ENCODE measurements at places on chromosomes 6 and 20.

DNA sequence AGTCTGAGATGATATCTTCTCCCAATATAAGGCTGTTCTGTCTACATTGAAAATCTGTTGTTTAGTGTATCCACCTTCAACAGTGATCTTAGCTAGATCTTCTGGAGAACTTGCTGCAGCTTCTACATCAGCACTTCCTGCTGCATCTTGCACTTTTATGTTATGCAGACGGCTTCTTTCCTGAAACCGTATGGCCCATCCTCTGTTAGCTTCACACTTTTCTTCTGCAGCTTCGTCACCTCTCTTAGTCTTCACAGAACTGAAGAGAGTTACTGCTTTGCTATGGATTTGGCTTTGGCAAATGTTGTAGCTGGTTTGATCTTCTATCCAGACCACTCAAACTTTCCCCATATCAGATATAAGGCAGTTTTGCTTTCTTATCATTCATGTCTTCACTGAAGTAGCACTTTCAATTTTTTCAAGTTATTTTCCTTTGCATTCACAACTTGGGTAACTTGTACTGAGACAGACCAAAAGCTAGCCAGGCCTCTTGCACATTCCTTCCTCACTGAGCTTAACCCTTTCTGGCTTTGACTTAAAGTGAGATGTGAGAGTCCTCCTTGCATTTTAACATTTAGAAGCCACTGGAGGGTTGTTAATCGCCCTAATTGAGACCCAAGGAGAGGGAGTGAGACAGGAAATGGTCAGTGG lies 110.1 kb downstream of the PREP start:
- no peak for DNase-seq

- DNase-seq = no peak
These were observed 34.8 kb upstream of the CD83 start for GRCh38 chr6:14082771-14083170.

GRCh38 chr6:54646069-54646950 lies 200.3 kb upstream of the FAM83B start:
- DNase-seq = no peak

DNA sequence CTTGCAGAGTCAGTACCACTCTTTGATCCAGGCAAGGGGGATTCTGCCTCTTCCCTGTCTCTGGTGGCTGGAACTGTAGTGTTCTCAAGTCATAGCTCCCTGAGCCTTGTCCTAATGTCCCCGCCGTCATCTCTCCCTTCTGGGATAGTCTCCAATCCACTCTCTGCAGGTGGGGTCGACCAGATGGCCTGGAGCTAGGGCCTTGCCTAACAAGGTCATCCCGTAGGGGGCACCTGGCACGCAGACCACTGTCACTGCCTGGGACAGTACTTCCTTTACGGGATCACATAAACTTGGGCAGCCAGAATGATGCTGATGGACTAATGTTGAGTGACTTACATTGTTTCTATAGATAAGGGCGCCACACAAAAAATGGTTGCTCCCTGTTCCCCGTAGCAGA lies 118.9 kb upstream of the SLC22A23 start:
- no peak for DNase-seq

DNA sequence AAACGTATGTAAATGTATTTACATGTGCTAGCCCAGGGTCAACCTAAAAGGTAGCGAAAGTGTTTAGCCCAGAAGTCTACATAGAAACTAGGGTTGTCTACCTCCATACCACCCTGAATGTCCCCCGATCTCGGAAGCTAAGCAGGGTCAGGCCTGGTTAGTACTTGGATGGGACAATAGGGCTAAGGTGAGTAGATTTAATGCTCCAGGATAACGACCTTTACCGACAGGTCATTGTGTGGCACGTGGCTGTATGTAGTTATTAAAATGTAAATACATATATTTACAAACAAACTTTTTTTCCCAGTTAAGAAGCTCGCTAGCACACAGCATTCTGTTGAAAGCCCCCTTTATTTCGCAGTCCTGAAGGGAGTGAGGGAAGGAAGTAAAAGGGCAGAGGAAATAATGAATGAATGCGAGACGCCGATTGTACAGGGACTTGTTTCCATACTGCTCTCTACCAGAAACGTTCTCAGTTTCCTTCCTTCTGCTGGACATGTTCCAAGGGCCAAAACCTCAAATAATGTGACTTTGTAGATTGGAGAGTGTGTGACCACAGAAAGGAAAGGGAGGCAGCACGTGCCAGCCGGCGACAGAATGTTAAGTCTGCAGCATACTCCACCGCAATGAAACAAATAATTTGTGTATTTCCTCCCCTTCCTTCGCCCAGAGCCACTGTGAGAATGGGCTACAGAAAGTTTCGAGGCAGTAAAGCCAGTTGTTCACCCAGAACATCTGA lies 612 bp downstream of the ADAT2 start:
- DNase-seq = no peak

- DNase-seq = no peak
These were observed 648.7 kb upstream of the FLRT3 start for GRCh38 chr20:14986026-14986655.

DNA sequence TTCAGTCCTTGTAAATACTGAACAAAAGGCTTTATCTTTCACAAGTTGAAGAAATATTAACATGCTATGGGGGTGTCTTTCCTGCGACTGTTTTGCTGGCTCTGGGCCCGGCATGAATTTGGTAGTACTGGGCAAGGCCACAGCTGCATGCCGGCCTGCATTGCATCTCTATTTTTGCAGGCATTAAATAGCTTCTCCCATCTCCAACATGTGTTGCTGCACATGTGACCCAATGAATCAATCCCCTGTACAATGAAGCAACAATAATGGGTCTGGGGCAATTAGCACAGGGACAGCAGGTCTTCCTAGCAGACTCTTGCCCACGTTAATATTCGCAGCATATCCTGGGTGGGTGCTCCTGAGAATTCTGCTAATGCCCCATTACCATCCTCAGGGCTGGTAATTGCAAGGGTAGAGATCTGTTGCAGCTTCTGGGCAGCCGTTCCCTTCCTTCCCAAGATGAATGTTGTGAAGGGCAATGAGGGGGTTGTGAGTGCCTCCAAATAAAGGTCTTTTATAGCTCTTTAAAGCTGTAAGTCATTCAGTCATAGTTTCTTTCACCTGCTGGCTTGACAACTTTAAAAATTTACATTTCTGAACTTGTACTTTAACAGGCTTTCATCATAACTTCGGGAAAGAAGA lies 24.3 kb upstream of the CDYL start:
- no peak for DNase-seq

DNA sequence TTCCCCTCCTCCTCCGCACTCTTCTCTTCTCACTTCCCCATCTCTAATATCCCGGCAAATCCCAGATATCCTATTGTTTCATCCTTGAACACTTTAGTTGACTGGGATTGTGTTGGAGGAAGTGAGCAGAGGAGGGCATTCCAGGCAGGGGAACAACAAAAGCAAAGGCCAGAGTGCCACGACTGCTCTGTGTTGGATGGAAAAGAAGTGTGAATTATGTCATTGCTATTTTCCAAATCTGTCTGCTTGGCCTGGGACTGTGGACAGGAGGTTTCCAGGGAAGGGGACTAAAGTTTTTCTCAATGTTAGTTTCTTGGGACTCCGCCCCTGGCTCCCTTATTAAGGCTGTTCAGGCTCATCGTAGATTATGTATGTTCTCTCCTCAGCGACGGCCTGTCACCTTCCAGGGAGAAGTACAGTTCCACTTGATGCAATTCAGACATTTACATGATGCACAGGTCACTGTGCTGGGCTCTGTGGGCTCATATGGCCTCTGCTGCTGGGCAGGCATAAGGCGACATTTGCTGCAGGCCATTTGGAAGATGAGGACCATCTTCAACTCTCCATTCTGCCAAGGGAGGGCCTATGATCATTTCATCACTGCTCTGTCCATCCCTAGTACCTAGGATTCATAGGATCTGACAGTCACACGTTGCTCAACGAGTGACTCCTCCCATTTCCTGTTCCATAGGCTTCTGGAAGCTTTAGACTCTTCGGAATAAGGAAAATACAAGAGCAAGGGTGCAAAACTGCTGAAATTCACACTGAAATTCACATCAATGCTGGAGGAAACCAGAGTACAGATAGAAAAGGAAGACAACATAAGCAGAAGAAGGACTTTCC lies 99.1 kb upstream of the KCNK16 start:
- DNase-seq = no peak

DNA sequence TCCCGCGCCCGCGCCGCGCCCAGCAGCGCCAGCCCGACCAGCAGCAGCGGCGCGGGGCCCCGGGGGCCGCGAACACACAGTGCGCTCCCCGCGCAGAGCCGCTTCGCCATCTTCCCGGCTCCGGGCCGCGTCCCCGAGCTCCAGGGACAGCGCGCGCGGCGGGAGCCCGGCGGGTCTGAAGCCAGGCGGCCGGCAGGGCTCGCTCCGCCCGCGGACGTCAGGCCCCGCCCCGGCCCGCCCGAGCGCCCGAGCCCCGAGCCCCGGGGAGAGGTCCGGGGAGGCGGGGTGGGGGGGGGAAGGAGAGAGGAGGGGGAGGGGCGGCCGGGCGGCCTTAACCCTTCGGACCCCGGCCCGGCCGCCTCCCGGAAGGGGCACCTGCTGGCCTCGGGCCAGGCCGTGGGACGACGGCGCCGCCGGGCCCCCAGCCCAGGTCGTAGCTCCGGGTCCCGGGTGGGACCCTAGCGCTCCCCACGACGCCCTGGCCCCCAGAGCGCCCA lies at the start of gene LAMA5:
TSS of gene LAMA5 (minus strand) at position 177 of the 497 bp plus-strand sequence. CDS start at position 110, 67 bp downstream.
- no peak for DNase-seq

- DNase-seq = no peak
These were observed 31.2 kb downstream of the RREB1 start for GRCh38 chr6:7138921-7139358.

DNA sequence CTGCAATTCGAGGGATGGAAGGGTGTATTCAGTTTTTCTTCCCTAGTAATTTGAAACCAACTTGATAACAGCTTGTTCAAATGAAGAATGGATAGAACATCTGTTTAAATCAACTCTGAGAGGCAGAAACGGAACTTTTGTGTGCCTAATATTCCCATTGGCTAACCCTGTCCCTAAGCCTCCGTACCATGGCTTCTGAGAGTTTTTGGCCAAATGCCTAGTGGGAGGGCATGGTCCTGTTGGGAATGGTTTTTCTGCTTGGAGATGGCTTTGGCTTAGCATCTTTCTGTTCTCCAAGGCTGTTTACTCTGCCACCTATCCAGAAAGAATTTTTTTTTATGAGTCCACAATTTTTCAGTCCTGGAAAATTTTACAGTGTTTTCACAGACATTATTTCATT lies 126.7 kb upstream of the MLIP start:
- no peak for DNase-seq

DNA sequence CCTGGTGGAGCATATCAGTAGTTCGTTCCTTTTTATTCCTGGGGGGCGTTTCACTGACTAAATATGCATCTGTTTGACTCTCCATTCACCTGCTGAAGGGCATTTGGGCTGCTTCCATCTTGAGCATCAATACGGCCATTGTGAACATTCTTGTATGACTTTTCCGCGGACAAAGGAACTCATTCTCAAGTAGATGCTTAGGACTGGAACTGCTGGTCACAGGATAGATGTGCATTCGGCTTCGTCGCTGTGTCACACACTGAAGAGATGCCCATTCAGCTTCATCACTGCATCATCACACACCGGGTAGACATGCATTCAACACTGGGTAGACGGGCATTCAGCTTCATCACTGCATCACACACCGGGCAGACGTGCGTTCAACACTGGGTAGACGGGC lies 95.3 kb downstream of the TAF4 start:
- no peak for DNase-seq

GRCh38 chr6:117391874-117392583 lies 33.7 kb downstream of the ROS1 start:
- DNase-seq = no peak

DNA sequence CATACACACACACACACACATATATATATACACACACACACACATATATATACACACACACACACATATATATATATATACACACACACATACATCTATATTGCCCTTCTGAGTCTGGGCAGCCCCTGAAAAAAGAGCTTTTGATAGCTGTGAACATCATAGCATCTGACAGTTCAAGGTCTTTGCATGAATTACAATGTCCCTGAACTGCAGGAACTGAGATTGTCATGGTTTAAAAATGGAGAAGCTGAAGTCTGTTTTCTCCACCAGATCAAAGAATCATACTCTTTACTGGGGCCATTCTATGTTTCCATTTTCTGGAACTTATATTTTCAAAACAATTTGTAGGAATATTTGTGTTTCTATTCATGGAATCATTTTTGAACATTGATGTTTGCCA lies 189.8 kb downstream of the ZDHHC14 start:
- no peak for DNase-seq

DNA sequence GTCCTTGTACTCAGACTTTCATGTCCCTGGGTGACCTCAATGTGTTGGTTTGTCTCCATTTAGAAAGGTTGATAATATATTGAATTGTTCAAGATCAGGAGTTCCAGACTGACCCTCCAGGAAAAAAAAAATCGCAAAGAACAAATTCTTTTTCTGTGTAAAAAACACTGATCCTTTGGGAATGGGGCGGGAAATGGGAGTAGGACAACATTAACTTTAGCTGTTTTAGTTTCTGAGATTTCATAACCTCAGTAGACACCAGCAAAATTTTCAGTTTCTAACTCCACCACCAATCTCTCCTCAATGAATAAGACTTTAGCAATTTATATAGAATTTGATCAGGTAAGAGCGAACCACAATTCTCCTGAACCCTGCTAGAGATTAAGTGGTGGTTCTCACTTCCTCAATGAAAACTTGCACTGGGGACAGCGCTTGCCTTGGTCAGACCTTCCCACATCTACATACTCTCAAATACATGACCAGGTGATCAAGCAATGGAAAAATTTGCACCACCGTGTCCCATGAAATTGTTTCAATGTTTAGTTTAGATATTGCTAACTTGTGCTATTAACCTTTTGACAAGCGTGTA lies 231.2 kb upstream of the PLN start:
- no peak for DNase-seq

DNA sequence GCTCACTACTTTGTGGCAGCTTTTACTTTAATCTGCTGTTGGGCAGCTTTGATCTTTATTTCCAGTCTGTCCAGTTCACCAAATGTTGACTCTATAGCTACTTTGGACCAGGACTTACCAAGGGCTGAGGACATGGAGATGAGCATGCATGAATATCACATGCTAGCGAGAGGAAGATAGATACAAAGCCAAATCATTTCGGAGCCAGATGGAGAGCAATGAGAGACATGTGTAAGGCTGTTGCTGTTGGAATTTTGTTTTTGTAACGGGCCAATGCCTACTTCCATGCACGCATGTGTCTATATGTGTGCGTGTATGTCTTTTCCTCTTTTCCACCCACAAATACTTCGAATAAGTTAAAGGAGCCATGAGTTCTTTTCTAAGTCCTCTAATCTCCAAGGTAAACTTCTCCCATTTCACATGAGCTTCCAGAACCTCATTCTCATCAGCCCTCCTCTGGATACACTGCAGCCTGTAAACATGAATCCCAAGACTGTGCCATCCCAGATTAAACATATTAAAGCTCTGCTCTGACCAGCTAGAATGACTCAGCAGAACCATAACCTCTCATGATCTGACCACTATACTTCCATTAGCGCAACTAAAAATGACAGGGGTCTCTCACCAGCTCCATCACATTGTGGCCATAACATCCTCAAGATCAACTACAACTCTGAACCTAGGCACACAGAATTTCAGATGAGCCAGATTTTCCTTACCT lies 160.7 kb downstream of the LRFN2 start:
- no peak for DNase-seq

Measured in right forelimb (tissue), 1 donor.